ENCODE measurements at places on chromosomes 7 and 10. TPM values are rescaled to one million over a fixed set of nuclear protein-coding genes. Genes with fewer than 3 reads are reported as not detected.

PITRM1 gene
- 61.8 TPM for polyA plus RNA-seq

C10orf105 gene
- polyA plus RNA-seq, result 0.16 TPM

SHH gene
- 2.2 TPM for polyA plus RNA-seq

TMEM176B gene
- 72.2 TPM for polyA plus RNA-seq

SPDYE8 gene
- 0.28 TPM for polyA plus RNA-seq

DDX21 gene
- 48.4 TPM for polyA plus RNA-seq

SYT15B gene
- 1.1 TPM for polyA plus RNA-seq

AKR1D1 gene
- polyA plus RNA-seq, result 0.20 TPM

OR2A5 gene
- polyA plus RNA-seq, result 0.02 TPM

LIPF gene
- 0.39 TPM for polyA plus RNA-seq

GRCh38 chr7:69438584-69439412 lies 159.5 kb upstream of the AUTS2 start:
- no peak for DNase-seq

- DNase-seq, result no peak
Observed at GRCh38 chr7:131170440-131171271, 157.0 kb upstream of the MKLN1 start.

GRCh38 chr7:94095316-94096009 lies 91.3 kb upstream of the BET1 start:
- DNase-seq, result no peak

DNA sequence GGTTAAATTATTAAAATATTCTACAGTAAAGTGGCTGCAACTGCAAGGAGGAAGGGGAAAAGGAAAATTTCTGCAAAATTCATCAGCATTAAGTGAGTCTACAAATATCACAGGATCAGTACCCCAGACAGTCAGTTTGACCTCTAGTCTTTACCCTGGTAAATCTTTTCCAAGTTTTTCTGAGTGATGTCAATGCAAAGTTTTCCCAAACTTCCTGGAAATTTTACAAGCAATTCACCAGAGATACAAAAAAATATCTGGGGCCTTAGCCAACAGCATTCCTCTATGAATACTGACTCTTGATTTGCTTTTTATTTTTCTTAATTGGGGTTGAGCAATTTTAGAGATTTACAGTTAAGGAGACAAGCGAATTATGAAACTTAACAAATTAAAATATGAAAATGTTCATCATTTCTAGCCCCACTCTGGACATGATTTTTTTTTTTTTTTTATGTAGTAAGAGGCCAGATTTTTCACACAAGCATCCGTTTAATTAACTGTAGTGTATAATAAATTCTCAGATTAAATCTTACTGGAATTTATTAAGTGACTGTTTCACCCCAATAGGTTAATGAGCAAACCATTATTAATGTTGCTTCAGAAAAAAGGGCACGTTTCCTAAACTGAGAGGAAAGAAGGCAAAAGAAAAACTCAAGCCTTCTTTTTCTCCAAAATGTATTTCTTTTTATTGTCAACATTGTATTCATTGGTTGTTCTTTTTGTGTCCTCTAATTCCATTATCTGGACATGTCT lies 539.5 kb upstream of the FZD8 start:
- DNase-seq, result no peak

DNA sequence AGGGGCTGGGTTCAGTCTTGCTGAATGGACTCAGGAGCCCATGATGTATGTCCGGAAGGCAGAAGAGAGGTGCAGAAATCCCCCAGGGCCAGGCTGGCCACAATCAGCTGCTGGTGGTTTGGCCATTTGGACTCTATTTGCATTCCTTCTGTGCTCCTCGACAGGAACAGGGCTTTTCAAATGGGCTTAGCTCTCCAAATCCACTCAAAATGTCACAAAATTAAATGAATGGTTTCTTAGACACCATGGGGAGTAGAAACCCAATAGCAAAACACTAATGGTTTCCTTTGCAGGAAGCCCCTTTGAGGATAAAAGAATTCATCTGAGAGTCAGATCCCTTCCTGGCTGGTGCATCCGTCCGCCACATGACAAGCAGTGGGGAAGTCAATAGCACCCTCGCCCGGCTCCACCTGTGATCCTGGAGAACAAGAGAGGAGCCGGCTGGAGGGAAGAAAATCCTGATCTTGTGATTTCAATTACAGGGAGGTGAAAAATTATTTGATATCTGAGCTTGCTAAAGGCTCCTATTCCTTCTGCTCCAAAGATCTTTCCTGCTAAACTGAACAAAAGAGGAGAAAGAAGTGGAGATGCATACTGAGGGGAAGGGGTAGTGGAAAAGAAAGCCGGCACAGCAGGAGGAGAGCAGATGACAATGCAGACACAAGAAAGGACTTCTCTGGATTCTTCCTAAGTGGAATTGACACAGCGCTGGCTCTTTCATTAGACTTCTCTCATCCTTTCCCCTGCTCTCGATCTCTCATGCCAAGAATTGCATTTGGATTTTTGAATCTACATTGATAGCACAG lies 190.7 kb downstream of the C7orf25 start:
- no peak for DNase-seq

- DNase-seq, result no peak
Observed at GRCh38 chr10:17229717-17229966, 1.6 kb downstream of the VIM start.

- DNase-seq, result no peak
Observed at GRCh38 chr10:30911303-30911863, 120.3 kb downstream of the ZNF438 start.

- no peak for DNase-seq
Observed at GRCh38 chr10:17744341-17744861, 7.6 kb upstream of the TMEM236 start.

DNA sequence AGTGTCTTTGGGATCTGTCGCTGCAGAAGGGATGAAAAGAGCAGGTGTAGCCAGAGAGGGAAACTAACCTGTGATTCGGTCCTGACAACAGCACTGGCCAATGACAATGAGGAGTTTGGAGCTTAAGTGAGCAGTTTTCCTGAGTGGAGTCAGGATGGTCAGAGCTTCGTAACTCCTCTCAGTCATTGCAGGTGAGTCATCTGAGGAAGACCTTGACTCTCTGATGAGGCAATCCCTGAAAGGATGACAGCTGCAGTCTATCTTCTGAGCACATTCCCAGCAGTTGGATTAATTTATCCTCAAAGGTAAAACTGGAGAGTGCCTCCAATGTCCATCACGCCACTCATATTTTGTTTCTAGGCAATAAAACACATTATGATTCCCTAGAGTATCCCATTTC lies 401.9 kb downstream of the POM121L12 start:
- no peak for DNase-seq

DNA sequence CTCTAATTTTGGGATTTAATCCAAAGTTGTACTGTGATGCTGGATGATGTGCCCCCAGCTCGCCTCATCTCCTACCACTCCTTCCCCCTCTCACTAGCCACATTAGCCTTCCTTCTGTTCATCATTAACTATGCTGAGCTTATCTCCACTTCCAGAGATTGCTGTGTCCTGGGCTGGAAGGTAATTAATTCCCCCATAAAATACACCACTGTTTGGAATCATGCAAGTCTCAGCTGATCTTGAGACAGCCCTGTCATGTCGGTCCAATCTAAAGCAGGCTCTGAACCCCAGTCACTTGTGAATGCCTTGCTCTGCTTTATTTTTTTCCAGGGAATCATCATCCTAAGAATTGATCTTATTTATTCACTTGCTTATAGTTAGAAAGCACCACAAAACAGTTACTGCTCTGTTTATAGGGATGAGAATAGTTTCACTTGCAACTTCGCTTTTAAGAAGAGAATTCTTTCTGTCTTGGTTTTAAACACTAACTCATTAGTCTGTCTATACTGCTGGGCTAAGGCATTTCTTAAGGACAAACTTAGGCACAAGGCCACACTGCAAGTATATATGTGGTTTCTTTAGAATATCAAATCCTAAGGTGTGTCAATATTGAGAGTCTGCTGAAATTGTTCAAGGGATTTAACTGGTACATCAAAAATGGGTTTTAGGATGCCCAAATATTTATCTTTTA lies 341.1 kb upstream of the SEMA3A start:
- no peak for DNase-seq

GRCh38 chr7:72492461-72493065 lies 80.4 kb upstream of the CALN1 start:
- DNase-seq, result no peak

DNA sequence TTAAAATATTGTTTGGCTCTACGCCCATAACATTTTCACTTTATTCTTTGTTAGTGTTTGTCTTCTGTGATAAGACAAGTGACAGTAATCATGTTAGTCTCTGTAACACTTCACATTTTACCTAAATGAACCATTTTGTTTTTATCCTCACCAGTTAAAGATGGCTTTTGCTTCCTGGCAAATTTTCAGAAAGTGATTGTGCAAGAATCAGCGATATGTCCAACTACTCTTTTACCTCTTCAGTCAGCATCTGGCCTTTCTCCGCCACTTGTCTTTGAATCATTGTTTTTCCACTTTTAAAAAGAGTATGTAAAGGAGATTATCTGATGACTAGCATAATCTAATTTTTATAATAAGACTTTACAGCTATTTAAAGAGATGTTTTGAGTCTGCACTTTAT lies 3.5 kb downstream of the DGKB start:
- DNase-seq, result no peak

- DNase-seq, result no peak
Observed at GRCh38 chr7:43792471-43793150, 34.1 kb downstream of the BLVRA start.

GRCh38 chr10:130455791-130456190 lies 319.6 kb downstream of the GLRX3 start:
- no peak for DNase-seq

GRCh38 chr10:113937258-113937657 lies 82.8 kb downstream of the NHLRC2 start:
- no peak for DNase-seq

DNA sequence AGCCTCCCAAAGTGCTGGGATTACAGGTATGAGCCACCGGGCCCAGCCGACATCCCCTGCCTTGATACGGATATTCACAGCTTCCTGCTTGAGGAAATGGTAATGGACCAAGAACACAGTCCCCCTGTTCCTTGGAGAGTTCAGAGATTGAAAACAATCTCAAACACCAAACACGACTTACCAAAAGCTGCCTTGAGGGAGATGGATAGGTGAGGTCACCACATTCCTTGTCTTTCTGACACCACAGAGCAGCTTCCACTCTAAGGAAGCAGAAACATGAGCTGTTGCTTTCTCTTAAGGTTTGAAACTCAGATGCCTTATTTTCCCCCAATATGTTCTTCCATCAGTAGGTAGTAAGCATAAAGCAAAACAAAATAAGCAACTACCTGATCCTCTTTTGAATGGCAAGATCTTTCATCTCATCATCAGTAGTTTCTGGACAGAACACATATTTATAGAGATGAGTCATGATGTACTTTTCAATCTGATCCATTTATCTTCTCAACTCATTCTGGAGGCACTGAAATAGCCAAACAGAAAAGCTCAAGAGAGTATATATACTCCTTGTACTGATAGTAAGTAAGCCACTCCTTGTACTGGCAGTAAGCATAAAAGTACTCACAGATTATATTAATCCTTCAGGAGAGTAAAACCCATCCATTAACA lies 199.1 kb upstream of the KCTD7 start:
- no peak for DNase-seq

DNA sequence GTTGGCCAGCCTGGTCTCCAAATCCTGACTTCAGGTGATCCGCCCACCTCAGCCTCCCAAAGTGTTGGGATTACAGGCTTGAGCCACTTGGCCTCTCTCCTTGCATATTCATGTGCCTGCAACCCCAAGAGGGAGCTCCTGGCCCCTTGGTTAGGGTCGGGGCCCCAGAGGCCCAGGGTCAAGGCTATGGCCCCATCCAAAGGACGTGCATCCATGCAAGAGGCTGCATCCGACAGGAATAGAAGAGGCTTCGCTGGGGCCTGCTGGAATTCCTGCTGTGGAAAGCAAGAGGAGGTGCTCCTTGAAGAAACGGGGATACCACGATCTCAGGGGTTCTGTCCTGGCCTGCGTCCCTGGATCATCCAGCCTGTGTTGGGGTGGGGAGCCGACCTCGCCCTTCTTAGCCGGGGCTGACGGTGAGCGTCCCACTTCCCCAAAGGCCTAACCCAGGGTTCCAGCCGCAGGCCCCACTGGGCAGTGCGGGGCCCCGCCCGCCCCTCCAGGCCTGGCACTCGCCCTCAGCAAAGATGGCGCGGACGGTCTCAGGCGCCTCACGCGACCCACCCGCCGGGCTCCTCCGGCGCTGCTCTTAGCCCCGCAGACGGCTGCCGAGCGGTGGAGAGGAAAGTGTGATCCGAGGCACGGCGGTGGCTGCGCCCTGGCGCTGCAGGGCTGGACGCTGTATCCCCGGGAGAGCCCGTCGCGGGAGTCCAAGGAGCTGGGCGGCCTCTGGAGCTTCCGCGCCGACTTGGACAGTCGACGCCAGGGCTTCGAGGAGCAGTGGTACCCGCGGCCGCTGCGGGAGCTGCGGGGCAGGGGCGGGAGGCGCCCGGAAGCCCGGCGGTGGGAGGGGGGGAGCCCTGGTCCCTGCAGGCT lies 54.7 kb downstream of the ZNF727 start:
- DNase-seq, result no peak

- DNase-seq, result no peak
Observed at GRCh38 chr10:132735341-132735775, 50.6 kb downstream of the NKX6-2 start.

DNA sequence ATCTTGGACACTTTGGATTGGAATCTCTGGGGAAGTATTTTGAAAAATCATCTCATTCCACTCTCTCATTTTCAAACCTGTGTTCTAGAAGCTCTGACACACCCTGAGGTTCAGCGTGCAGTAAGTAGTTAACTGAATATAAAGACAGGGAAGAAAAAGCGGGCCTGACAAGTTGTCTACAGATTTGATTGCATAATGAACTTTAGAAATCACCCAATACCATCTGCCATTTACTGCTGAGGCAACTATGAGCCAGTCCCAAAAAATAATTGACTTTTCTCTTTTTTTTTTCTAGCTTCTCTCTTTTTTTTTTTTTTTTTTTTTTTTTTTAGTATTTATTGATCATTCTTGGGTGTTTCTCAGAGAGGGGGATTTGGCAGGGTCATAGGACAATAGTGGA lies 29.5 kb downstream of the CDC123 start:
- DNase-seq, result no peak

- DNase-seq, result no peak
Observed at GRCh38 chr7:2792856-2793487, 51.1 kb downstream of the GNA12 start.

GRCh38 chr7:77481615-77482014 lies 55.5 kb upstream of the PTPN12 start:
- DNase-seq, result no peak

DNA sequence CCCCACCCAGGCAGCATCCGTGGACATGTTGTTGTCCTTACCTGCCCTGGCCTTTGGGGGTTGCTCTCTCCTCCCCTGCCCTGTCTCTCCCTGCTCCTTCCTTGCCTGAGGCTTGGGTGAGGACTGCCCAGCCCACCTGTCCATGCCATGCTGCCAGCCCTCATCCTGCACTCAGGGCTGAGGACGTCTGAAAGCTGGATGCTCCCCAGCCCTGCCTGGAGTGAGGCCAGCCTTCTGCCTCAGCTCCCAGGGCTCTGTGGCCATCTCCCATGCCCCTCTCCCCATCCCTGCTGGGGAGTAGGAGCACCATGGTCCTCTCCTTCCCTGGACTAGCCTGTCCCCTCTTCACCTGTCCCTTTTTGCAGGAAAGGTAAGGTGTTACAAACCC lies 68.4 kb downstream of the RAMP3 start:
- DNase-seq, result no peak
